Cerebellar nuclear complex (tissue), 1 donor: ENCODE measurements at places on chromosomes 1 and 21.

DNA sequence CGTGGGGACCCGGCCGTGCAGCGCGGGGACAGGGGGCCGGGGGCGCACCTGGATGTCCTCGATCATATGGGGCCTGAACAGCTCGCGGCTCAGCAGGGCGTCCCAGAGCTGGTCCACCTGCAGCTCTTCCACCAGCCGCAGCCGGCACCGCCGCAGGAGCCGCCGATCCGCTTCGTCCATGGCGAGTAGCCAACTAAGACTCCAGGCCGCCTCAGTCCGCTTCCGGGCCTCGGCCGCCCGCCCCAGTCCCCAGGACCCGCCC, at the start of gene CASP9:
TSS of gene CASP9 (minus strand) at position 195 of the 262 bp plus-strand sequence. CDS start at position 180, 15 bp downstream.
- no peak for DNase-seq

GRCh38 chr21:46435786-46436227, 22.9 kb upstream of the DIP2A start:
- DNase-seq, result no peak

GRCh38 chr1:160419838-160420169, 19.4 kb downstream of the VANGL2 start:
- DNase-seq, result no peak

DNA sequence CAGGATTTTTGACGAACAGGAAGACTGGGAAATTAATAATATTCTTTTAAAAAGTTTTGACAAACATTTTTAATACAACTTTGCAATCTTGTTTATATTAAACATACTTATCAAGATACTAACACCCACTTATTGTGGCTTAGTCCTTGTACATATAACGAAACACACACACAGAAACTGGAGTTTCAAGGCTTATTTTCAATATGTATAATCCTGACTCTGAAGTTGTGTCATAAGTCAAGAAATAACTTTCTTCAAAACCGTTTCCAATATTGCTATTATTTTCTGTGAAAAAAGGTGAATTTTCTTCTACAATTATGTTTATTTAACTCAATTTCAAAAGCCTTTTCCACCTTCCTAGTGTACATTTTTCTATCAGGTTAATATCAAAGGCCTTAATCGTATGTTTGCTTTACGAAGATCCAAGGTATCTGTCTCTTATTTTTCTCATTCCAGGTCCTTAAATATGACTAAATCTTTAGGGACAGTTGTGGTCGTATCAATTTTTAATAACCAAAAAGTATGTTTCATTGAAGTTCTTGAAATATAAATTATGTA, 1.8 kb downstream of the CDKN2C start:
- no peak for DNase-seq

GRCh38 chr21:41737651-41738324, 29.1 kb downstream of the RIPK4 start:
- no peak for DNase-seq

DNA sequence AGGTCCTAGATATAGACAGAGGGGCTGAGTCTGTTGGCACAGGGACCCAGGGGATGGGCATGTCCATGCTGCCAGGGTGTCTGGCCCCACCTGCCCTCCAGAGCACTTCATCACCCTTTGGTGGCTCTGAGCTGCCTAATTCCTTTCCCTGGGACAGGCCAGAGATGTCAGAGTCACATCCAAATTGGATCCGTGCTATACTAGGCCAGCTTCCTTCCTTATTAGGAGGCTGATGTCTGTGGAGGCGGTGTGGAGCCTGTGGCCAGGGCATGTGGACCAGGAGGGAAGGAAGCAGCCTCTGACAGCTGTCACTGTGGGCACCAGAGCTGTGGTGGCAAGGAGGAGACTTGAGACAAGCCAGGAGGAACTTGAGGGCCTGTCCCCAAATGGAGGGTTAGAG, 77.7 kb upstream of the TMEM51 start:
- DNase-seq, result no peak

- DNase-seq, result no peak
Observed at GRCh38 chr1:13983393-13983792, 283.4 kb downstream of the PRDM2 start.

GRCh38 chr1:8076176-8076575, 50.1 kb upstream of the ERRFI1 start:
- no peak for DNase-seq

GRCh38 chr1:164588516-164589341, 29.7 kb downstream of the PBX1 start:
- DNase-seq, result no peak

DNA sequence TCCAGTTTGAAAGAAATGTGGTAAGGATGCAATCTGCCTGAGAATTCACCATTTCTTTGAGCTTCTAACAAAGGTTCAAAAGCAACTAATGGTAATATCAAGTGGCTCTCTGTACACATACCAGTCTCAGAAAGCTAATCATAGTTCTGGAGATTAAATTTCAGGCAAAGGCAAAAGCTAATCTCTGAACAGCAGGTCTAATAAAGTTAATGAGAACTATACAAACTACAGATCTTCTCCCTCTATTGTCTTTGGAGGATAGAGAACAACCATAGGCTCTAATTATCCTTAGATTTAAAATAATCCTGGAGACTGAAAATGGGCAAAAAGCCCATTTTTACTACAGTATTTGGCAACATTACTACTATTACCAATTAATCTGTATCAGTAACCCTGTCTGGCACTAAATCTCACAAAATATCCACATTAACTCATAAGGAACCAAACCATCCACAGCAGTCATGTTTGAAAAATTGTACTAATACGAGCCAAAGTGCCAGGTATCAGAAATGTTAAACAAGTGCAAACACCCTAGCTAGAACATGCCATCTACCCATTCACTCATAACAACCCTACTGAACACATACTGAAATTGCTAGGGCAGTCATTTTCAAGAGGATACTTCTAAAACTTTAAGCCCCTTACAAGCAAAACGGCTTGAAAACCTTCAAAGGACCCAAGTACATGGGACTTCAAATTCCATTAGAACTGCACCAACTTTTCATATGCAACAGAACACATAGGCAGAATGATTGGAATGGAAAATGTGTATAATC, 4.8 kb downstream of the DIPK1A start:
- DNase-seq, result no peak

GRCh38 chr1:98949166-98949565, 55.5 kb downstream of the PLPPR5 start:
- no peak for DNase-seq

DNA sequence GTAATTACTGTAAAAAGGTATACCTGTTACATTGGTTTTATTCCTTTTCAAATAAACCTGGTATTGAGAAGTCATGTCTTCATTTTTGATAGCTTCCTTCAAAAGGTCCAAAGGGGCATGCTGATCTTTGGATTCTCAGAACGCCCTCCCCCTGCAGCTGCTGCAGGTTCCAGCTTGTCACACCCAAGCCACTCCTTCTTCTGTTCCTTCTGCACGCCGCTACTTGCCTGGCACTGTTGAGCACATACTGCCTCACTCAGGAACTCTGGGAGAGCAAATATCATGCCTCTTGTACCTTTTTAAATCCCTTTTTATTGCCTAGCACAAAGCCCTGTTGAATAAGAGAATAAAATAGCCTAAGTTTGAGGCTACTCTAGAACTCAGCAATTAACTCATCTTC, 136.9 kb downstream of the BARHL2 start:
- no peak for DNase-seq

GRCh38 chr1:116712510-116712909, 41.7 kb upstream of the CD2 start:
- no peak for DNase-seq

DNA sequence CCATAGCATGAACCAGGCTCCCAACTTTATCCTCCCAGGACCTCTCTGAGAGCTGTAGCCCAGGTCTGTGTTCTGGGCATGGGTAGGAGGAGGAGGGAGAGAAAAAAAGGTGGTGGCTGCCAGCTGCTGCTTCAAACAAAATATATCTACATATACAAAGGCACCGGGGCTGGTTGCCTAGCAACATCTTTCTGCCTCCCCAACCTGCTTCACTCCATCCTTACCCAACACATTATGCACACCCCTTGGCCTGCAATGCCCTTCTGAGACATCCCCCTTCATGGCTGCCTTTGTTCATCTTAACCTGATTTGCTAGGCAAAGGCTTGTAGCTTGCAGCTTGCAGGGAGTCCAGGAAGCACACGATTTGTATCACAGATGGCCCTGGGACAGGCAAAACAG, 27.2 kb upstream of the ATP1A1 start:
- no peak for DNase-seq

GRCh38 chr21:43321111-43321510, 105.8 kb downstream of the SIK1 start:
- no peak for DNase-seq

GRCh38 chr1:155160128-155160527, 13.0 kb downstream of the KRTCAP2 start:
- no peak for DNase-seq

GRCh38 chr1:100266741-100267140, 725 bp downstream of the RTCA start:
- DNase-seq, result no peak

- DNase-seq, result no peak
Observed at GRCh38 chr1:173224280-173224892, 17.3 kb upstream of the TNFSF4 start.

GRCh38 chr1:188406636-188407035, 1577.9 kb downstream of the PLA2G4A start:
- no peak for DNase-seq

- DNase-seq, result no peak
Observed at GRCh38 chr21:25896501-25897056, 161.8 kb downstream of the GABPA start.

DNA sequence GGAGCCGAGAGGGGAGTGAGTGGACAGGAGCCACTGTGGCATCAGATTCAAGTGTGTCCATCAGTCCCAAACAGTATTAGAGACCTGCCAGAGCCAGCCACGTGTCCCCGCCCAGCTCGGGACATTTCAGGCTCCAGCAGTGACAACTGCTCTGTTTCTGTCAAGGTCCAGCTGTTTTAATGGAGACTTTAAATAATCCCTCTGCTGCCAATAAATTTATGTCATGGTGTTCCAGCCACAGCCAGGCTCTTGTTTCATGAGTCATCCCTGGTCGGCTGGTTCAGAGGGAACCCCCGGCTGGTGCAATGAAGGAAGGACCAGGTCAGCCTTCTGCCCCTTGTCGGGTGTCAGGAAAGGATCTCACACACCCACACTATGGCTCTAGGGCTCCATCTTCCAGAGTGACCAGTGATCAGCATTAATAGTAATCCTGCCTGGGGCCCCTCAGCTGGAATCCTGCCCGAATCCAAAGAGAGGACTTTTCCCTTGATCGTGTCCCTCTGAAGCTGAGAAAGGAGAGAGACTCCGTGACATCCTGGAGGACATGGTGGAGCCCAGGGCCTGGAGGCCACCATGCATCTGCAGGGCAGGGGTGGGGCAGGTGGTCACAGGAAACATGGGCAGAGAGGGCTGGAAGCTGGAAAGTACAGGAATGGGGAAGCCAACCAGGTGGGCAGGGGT, 197.3 kb downstream of the MATN1 start:
- no peak for DNase-seq

- DNase-seq, result no peak
Observed at GRCh38 chr1:211305044-211305443, 21.6 kb upstream of the TRAF5 start.

DNA sequence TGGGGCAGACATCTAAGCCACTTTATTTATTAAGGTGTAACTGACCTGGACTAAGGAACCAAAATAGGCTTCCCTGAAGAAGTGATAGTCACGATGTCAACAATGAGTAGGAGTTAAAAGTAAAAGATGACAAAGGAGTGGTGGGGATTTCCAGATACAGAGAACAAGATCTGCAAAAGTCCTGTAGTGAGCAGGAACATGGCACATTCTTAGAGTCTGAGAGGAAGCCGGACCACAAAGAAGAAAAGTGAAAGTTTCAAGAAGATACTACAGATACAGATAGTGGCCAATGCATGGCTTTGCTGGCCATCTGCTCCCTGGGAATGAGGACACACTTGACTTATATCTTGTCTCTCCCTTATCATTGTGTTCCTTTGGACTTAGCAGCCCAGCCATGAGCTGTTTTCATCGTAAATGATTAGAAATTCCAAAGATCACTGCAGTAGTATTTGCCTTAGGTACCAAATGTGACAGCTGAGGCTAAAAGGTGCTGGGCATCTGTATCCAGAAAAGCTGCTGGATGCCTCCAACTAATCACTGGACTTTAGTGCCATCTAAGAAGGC, 302.4 kb upstream of the NR5A2 start:
- DNase-seq, result no peak

- no peak for DNase-seq
Observed at GRCh38 chr1:28240024-28240423, 4.1 kb downstream of the ATP5IF1 start.

- DNase-seq, result no peak
Observed at GRCh38 chr1:89842567-89843272, 21.9 kb downstream of the LRRC8D start.

DNA sequence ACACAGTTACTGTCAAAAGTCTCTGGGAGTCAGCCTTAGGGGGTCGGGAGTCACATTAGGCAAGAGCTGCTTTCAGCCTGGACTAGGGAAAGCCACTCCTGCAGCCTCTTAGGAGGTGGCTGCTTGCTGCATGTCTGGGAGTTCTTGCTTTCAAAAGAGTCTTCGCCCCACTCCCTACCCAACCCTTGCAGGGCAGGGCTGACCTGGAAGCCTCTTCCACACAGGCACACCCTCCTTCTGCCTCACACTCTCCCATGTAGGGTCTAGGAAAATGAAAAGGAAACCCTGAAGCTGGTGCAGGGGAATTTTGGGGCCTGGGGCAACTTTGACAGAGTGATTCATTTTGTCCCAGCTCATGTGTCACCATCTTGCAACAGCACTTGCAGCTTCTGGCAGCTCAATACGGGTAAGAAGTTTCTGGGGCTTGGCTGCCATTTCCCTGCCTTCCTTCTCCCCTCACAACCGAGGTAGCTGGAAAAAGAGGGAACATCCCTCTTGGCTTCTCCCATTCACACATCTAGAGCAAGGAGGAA, 37.3 kb downstream of the KCND3 start:
- no peak for DNase-seq

DNA sequence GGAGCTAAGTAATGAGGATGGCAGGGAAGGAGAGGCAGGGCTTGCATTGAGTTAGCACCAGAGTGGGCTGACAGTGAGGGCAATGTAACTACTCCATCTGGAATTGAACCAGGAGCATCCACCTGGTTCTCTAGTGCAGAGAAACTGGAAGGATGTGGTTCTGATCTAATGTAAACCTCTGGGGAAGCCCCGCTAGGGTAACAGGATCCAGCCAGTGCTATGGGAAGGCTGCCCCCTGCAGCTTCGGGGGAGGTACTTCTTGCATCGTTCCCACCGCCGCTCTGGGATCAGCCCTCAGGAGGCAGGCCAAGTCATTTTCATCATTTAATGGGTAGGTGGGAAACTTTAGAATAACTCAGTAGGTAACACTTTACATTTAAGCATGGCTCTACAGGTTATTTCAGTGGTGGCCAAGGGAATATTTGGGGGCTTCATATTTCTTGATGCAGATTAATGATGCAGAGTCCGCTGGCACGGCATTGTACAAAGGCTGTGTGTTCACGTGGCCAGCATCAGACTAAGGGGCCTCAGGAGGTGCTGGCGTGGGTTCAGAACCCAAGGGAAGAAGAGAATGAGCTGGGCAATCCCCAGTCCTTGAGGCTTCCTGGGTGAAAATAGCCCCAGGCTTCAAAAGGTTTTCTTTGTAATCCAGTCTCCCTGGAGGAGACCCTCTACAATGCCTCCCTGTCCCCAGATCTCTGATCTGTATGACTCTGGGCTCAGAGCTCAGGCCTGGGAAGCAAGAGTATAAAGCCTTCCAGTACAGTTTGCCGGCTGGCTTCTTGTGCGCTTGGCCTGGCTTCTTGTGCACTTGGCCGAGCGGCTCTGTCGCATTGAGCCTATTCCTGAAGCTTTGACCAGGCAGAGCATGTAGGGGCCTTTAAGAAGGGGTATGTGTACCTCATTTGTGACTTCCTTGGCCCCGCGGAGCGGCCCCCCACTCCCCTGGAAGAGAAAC, 26.4 kb upstream of the KAZN start:
- no peak for DNase-seq
